ENCODE measurements at places on chromosomes 3 and 15.

DNA sequence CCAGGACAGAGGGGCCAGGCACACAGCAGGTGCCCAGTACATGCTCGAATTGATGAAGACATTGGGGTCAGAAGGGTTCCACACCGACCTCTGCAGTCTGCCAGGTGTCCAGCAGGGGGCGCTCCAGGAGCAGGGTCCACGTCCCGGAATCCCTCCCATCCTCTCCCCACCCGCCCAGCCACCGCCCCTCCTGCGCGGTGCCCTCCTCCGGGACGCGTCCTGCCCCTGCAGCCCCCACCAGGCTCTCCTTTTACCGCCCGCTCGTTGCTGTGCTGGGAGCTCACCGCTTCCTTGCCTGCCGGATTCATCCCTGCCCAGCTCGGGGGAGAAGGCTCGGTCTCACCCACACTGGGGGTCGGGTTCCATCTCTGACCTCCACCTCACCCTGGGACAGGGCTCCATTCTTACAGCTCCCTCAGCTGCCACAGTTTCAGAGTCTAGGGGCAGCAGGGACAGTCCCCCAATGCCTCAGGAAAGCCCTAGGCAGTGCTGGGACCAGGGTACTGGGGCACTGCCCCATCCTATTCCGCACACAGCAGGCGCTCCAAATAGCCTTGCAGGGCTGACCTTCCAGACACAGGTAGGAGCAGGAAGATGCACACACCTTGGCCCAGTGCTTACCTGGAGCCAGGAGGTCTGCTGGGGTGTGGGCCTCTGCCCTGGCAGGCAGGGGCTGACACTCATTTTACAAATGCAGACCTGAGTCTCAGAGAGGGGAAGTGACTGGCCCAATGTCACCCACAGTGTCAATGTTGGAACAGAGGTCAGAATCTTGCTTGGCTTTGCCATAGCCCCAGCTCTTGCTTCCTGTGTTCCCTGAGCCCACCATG lies 31.0 kb downstream of the GRIP2 start:
- DNase-seq, result peak; percentile 32

DNA sequence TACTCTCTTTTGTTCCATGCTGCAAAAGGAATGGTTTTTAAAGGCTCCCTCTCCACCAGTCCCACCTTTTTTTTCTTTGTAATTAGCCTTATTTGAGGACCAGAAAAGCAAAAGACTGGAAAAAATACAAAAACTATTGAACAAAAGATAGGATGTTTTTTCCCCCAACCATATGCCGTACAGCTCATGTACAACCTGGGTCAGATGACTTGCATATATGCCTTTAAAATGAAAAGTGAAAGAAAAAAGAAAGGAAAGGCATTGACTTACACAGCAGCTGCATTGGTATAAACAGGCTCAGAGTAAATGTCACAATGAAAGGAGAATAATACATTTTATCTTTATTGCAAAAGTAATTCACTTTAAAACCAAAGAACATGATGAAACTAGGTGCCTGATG lies 69.5 kb upstream of the CMC1 start:
- no peak for DNase-seq

DNA sequence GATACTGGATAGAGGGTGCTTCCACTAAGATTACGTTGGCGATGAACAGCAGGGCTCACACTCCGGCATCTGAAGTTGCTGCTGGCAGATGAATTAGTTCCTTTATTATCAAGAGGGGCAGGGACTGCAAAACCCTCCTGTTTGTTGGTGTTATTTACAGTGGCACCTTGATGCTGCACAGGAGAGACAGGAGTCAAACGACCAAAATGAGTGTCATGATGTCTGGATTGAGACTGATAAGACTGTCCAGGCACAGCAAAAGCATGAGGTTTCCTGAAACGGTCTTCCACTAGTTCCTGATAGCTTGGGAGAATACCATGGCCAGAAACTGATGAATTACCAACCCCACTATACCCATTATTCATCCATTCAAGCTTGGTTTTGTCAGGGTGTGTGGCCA lies 100.8 kb upstream of the NEDD4 start:
- no peak for DNase-seq

DNA sequence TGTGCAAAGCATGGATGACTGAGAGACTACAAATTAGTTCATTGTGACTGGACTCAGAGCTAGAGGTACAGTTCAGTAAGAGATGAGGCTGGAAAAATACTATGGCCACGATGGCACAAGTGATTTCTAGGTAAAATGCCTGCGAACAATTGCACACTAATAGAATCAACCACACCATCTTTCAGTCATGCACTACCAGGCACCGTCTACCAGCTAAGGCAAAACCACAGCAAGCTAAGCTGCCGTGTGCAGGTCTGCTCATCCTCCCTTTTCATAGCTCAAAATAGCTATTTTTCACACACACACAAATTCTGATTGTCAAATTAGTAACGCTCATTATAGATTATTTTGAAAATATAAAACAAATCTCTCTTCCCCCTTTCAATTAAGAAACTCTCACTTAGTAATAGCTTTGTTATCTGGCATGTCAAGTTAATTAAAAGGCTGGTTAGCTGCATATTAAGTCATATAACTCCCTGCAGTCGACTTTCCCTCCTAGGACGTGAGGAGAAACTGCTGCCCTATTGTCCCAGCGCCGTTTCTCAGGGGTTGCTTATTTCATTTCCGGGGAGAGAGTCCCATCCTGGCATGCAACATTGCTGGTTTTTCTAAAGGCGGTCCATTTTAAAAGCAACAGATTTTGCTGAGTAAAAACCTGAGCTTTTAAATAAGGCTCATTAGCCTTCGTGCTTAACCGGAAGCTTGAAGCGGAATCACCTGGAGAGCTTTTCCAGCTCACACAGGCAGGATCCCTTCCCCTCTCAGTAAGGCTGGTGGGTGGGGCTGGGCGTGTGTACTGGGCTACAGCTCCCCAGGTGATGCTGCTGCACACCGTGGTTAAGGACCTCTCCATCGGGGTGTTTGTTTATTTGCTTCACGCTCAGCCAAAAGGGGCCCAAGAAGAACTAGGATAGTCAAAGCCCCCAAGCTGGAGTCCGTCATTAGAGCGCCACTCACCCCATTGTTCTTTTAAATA lies 16.9 kb upstream of the MEX3B start:
- no peak for DNase-seq

DNA sequence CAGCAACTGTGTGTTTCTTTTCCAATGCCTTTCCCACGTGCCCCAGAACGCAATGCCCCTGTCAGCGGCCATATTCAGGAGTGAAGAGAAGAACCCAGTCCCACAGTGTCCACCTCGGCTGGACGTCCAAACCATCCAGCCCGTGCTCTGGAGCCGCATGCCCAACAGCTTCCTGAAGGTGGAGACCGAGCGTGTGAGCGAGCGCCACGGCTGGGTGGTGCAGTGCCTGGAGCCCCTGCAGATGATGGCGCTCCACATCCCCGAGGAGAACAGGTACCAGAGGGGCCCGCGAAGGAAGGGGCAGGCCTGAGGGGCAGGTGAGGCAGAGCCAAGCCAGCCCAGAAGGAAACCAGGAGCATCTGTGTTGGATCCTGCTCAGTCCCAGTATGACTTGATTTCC lies 308.1 kb upstream of the CHRM5 start:
- no peak for DNase-seq

GRCh38 chr3:52763466-52763865 lies 7.3 kb downstream of the NEK4 start:
- DNase-seq, result no peak

DNA sequence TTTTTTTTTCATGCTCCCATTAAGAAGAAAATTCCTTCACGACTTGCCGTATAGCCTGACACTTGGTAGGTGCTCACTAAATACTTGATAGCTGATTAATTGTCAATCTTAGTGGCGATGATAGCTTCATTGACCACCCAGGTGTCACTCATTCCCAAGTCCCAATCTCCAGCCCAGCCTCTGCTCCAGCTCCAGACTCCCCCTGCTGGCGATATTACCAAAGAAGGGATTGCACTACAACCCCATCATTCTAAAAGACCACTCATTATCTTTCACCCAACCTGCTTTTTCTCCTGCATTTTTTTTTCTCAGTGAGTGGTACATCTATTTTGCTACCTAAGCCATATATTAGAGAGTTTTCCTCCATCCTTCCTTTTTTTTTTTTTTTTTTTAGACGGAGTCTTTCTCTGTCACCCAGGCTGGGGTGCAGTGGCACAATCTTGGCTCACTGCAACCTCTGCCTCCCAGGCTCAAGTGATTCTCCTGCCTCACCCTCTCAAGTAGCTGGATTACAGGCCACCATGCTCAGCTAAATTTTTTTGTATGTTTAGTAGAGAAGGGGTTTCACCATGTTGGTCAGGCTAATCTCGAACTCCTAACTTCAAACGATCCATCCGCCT lies 19.5 kb upstream of the COMMD2 start:
- DNase-seq, result peak; percentile 40

- no peak for DNase-seq
Observed at GRCh38 chr3:195063581-195064193, 207.3 kb downstream of the XXYLT1 start.

- peak; percentile 63 for DNase-seq
Observed at GRCh38 chr3:172606021-172606420, 82.8 kb upstream of the TNFSF10 start.

GRCh38 chr15:94168250-94168649 lies 63.1 kb upstream of the MCTP2 start:
- DNase-seq, result no peak

DNA sequence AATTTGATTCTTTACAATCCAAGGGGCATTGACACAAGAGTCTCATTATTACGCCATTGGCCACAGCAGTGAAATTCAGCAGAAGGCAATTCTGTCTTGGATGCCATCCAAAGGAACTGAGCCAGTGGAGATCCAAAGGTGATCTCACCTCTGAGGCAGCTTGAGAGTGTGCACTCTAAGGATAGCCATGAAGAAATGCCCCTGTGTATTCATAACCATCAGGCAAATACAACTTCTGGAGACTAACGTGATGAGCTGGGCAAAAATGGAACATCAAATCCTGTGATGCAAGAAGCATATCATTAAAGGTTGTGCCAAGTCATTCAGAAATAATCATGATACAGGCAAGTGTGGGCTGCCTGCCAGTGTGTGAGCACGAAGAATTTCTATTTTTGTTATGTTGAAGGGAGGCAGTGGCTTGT lies 41.4 kb downstream of the ROBO2 start:
- DNase-seq, result no peak

GRCh38 chr3:184239708-184240107 lies 9.1 kb downstream of the ALG3 start:
- no peak for DNase-seq

DNA sequence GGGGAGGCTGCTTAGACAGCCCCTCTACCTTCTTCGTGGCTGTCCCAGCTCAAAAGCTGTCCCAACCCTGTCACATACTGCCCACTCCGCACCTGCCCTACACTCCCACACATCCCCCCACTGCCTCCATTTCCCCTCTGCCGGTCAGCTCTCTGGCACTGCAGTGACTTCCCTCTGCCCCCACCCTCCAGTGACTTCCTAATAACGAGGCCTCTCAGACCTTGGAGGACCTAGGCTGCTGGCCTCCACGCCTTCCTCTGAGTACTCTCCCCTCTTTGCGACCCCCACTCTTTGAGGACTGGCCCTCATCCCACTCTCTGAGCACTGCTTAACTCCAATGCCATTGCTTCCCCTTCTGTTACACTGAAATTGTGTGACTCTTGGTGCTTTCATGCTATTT lies 45.3 kb downstream of the KY start:
- no peak for DNase-seq

DNA sequence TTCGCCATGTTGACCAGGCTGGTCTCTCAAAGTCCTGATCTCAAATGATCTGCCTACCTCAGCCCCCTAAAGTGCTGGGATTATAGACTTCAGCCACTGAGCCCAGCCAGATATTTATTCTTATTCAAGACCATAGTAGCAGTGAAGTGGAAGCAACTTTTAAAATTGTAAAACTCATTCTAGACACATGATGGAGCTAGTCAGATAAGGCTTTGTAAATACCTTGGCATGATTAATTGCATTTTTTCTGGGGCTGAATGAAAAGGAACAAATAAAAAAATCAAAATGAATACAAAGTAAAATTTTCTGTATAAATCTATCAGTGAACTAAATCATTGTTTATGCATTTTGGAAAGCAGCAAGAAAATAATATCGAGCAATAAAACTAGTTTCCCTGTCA lies 4.1 kb upstream of the MYO1E start:
- no peak for DNase-seq

DNA sequence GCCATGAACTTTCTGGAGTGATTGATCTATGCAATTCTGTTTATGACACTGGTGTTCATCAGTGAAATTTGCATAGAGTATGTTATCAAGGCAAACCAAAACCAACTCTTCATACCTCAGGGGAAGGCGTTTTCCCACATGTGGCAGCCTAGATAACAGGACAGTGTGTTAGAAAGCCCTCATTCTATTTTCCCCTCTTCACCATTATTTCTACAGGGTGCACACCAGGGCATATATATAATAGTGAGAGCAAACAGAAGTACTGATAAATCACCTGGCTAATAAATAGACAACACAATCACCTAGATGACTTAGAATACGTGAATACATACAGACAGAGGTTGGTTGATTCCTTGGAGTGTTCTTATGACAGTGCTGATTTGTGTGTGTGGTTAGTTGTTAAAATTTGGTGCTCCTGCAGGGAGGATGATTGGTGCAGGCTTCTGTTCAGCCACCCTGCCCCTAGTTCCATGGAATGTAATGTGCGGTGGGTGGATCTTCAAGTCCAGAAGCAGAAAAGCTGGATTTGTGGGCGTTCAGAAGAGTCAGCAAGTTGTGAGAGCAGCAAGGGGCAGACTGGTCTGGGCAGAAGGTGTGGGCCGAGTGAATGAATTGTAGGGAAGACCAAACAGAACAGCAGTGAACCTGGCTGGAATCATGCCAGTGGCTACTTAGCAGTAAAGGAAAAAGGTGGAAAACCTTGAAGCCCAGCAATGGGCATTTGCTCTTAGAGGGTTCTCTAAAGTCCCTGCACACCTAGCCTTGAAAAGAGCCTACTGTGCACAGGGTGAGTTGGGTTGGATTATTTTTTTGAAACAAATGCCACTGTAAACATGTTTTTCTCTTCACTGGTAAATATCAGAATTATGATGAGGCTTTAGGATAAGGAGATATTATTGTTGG lies 11.7 kb upstream of the RARRES1 start:
- no peak for DNase-seq

- DNase-seq, result no peak
Observed at GRCh38 chr15:76962337-76963013, 30.9 kb downstream of the RCN2 start.

DNA sequence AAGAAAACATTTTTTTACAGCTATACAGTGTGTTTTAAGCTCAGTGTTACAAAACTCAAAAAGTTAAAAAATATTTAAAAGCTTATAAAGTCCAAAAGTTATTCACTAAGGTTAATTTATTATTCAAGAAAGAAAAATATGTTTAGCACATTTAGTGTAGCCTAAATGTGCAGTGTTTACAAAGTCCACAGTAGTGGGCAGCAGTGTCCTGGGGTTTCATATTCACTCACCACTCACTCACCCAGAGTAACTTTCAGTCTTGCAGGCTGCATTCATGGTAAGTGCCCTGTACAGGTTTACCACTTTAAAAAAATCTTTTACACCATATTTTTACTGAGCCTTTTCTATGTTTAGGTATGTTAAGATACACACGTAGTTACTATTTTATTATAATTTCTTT lies 300.2 kb upstream of the TRIM42 start:
- no peak for DNase-seq

GRCh38 chr3:25817107-25817506 lies 27.2 kb downstream of the OXSM start:
- no peak for DNase-seq

All from A172 (cell line).